ENCODE measurements at places on chromosomes 4 and X.
A peak's percentile ranks its signal among the peaks of the same experiment; 100 is the strongest.

GRCh38 chr4:61427818-61428495, 227.8 kb downstream of the ADGRL3 start:
- DNase-seq, result no peak

DNA sequence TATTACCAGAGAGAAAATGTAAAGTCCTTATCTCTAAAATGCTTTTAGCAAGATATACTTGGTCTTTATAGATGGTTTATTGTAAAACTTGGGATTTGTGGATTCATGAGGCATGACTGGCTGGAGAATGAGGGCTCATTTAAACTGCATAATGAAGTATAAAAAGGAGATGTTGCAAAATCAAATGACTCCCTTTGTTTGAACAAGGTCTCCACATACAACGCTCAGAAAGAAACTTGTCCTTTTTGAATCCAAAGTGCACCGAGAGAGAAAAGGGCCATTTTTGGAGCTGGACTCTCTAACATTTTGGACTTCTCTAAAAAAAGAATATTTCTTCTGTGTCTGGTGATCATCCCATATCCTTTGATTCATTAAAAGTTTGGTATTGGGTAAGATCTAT, 7.7 kb upstream of the EIF1AX start:
- no peak for DNase-seq

DNA sequence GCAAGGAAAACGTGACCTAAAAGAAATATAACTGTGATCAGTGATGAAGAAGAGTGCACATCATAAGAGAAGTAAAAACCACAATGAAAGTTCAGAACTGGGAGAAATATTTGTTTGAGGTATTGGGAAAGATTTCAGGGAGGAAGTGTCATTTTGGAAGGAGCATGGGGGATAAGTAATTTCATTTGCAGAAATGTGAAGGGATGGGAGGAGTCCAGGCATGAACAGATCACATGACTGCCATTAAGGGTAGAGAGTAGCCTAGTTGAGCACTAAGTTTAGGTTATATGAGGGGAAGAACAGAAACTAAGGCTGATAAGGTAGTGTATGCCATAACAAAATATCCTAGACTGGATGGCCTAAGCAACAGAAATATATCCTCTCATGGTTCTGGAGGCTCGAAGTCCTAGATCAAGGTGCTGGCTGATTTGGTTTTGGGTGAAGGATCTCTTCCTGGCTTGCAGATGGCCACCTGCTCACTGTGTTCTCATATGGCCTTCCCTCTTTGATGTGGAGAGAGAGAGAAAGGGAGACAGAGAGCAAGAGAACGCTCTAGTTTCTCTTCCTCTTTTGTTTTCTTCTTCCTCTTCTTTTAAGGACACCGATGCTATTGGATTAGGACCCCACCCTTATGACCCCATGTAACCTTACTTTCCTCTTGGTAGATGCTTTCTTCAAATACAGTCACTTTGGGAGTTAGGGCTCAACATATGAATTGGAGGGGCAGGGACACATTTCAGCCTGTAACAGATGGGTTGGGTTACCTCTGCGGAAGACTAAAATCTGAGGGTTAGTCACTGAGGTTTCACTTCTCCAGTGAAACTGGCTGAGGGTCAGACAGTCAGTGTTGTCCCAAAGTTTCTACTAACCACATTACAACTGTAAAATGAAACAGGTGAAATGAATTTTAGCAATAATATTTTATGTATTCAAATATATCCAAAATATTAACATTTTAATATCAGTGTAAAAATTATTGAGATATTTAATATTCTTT, 77.9 kb downstream of the EGF start:
- DNase-seq, result no peak

DNA sequence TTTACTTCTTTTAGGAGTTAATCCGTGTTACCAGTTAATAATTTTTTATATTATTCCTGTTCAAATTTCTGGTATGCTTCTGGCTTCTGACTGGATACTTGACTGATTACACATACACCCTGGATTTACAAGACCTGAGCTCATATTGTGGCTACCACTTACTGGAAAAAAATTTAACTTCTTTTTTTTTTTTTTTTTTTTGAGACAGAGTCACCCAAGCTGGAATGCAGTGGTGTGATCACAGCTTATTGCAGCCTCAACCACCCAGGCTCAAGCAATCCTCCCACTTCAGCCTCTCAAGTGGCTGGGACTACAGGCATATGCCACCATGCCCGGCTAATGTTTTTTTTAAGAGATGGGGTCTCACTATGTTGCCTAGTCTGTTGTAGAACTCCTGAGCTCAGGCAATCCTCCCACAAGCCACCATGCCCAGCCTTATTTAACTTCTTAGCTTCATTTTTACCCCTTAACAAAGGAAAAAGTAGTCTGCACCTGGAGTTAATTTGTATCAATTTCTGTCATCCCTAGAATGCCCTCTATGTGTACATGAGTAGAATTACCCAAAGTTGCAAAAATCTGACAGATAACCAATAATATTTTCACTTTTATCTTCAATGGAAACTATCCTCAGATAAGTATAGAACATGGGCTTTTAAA, 50.3 kb downstream of the TMEM165 start:
- DNase-seq, result peak; percentile 52

DNA sequence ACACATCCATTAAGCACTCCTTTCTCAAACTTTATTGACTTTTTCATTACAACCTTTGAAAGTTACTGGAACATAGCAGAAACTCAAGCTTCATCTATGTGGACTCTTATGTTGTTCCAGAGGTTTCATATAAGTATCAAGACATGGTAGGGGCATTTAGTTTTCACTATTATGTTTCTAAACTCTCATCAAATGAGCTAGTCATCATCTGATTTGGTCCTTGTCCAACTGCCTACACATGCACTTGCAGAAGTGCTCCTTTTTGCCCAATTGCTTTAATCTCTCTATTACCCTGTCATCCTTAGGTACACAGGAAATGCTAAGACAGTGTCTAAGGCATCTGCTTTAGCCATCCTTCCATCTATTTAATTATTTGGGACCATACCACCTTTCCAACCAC, 42.2 kb upstream of the EPGN start:
- DNase-seq, result no peak

DNA sequence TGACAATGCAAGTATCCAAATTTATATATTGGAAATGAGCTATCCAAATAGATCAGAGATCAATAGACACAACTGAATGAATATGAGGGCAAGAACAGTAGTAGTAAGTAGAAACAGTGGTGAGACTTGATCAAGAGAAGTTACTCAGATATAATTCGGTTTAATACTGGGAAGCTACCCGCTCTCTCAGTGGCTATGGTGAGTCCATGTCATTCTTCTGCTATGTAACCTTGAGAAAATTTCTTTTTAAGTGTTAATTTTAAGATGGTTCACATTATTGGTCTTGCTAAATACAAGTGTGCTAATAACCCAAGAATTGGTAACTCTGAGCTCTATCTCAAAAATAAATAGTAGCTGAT, 53.6 kb downstream of the LEF1 start:
- no peak for DNase-seq

GRCh38 chr4:169986369-169986768, 39.8 kb downstream of the MFAP3L start:
- DNase-seq, result no peak

- no peak for DNase-seq
These were observed 69.8 kb downstream of the GPR101 start for GRCh38 chrX:136963973-136964372.

GRCh38 chr4:40514497-40514951, 115.1 kb downstream of the RBM47 start:
- DNase-seq, result no peak

GRCh38 chr4:70667740-70668535, 1.6 kb upstream of the JCHAIN start:
- peak; percentile 67 for DNase-seq

GRCh38 chr4:73698217-73698616, 42.2 kb upstream of the CXCL8 start:
- DNase-seq, result peak; percentile 81

DNA sequence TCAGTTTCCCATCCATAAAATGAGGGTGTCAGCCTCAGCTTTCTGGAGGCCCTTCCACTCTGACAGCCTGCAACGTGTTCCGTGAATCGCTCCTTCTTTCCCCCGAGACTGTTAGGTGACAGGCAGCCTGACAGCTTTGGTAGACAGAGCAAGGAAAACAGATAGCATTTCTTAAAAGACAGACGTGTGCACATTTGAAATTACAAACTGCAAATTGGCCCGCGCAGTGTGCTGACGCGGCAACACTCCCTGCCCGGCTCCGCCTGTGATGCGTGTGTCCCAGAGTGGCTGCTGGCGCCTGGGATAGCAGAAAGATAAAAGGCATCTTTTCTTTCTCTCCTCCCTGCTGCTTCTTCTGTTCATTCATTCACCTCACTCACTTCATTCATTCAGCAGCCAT, 245.3 kb downstream of the AFAP1 start:
- no peak for DNase-seq

DNA sequence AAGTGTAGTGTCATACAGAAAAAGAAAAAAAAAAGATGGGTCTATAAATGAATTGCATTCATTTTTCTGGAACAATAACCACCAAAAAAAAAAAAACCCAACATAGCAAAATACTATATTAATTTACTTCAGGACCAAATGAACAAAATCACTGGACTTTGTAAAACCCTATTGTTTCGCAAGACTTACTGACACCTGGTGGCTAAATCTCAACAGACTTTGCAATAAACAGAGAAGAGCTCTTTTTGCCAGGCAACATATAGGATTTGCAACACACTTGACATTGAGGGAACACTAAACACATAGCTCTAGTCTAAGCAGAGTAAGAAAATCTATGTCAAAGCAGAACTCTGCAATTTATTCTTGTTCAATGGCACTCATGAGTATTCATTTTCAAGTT, 990.2 kb downstream of the STPG2 start:
- DNase-seq, result peak; percentile 22

DNA sequence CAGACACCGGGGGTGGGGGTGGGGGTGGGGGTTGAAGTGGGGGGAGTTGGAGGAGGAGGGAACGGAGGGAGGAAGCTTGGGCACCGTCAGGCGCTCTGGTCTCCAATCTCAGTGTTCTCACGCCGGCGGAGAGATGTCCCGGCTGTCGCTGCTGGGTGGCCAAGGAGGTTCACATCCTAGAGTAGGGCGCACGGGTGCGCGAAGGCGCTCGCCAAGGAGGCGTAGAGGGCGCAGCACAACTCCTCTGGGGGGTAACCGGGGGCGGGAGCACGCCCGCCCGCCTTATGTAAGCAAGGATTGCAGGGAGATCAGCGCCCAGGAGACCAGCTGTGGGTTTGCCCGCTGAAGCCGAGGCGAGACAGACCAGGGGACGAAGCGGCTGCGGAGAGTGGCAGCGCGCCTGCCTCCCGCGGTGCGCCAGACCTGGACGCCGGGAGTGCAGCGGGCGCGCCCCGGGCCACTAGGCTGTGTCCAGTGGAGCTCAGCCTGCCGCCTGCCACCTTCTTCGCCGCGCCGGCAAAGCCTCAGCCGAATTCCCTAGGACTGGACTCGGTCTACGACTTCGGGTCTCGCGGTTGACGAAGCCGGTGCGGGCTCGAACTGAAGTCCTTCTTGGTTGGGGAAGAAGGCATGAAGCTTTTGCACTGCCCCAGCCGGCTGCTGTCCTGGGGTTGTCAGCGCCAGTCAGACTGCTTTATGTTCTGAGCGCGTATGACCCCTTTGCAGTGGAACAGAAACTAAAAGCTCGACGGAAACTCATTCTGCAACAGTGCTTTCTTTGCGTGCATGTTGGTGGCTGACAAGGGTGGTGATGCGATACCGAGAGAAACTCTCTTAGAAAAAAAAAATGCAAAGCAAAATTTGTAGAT, 707 bp upstream of the UNC5C start:
- peak; percentile 58 for DNase-seq

- no peak for DNase-seq
These were observed 95.5 kb upstream of the ZNF518B start for GRCh38 chr4:10552591-10553280.

Data from fibroblast of pulmonary artery (primary cell).